AG20443 (cell line): ENCODE measurements at places on chromosomes 16 and 17.
A peak's percentile ranks its signal among the peaks of the same experiment; 100 is the strongest.

- no peak for DNase-seq
Measured at GRCh38 chr17:5127910-5128309, 12.1 kb downstream of the USP6 start.

DNA sequence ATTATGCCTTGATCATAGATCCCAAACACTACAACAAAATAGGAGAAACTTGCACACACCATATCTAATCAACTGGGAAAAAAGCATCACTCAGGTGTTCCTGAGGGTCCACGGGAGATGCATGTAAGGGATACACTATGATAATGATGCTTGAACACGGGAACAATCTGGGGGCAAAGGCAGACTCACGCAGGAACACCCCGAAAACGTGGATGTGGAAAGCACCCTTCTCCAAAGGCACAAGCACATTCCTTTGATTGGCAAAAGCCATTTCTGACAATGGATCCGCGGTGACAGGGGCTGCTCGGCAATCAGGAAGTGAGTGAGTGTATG is 1.3 kb downstream of the ZNF652 start:
- DNase-seq, result no peak

GRCh38 chr17:60743799-60744198 is 66.1 kb downstream of the BCAS3 start:
- DNase-seq, result peak; percentile 27

GRCh38 chr17:27348196-27348595 is 54.3 kb downstream of the WSB1 start:
- DNase-seq, result no peak

GRCh38 chr16:86353948-86354347 is 156.4 kb upstream of the FOXF1 start:
- DNase-seq, result no peak

DNA sequence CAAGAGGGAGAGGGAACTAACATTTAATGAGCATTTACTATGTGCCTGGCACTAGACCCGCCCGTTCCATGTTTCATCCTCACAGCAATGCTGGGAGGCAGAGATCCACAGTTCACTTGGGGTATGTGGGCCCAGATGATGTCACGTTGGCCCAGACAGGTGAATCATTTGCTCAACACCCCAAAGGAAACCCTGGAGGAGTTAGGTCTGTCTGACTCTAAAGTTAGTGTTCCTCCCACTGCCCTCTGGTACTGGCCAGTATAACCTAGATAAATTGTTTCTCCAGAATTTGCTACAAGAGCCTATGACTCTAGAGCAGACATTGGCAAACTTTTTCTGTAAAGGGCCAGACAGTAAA is 164.6 kb downstream of the VPS53 start:
- DNase-seq, result peak; percentile 23

GRCh38 chr17:2935632-2936031 is 127.8 kb downstream of the OR1D5 start:
- no peak for DNase-seq

DNA sequence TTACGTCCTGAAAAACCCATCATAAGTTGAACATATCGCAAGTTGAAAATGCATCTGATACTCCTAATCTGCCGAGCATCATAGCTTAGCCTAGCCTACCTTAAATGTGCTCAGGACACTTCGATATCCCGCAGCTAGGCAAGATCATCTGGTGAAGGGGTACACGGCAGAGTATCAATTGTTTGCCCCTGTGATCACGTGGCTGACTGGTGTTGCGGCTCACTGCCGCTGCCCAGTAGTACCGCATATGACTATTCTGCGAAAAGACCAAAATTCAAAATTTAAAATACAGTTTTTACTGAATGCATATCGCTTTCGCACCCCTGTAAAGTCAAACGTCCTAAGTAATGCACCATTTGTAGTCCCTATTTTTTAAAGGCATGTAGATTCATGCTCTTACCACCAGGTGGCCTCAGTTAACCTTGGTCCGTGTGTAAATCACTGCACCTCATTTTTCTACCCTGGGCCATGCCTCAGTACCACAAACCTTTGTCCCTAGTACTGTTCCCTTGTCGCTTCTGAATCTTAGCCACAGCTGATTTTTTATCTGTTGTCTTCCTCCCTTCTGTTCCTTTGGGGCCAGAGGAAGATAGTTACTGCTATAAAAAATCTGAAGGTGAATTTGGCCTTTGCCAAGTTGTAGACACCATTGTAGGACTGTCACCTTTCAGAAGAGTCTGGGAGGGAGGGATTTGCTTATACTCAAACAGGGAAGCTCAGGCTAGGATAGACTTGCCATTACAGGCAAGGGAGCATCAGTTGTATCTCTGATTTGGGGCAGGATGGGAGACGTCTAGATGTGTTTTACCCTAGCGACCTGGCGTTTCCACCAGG is 34.4 kb downstream of the WWP2 start:
- peak; percentile 79 for DNase-seq

DNA sequence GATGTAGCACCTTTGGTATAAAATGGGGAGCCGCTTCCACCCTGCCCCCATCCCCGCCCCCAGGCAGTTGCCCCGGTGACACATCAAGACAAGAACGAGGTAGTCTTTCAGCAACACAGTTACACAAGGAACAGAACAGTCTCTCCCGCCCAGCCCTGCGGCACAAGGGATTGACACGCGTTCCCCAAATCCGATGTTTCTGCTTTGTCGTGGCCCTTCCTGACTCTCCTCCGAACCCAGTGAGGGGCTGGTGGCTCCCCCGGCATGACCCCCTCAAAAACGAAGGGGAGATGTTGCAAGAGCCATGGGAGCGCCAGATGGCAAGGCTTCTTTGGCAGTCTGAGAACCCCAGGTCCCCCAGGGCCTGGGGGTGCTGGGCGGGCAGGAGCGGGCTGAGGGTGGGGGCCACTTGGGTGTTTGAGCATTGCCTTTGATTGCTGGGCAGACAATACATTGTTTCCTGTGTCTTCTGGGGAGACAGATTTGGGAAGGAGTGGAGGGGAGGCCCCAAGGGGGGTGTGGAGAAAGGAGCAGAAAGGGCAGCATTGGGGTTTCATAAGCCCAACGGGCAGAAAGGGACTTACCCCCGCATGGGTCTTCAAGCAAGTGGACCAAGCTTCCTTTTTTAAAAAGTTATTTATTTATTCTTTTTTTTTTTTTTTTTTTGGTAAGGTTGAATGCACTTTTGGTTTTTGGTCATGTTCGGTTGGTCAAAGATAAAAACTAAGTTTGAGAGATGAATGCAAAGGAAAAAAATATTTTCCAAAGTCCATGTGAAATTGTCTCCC is 16.6 kb downstream of the COL1A1 start:
- DNase-seq, result no peak

DNA sequence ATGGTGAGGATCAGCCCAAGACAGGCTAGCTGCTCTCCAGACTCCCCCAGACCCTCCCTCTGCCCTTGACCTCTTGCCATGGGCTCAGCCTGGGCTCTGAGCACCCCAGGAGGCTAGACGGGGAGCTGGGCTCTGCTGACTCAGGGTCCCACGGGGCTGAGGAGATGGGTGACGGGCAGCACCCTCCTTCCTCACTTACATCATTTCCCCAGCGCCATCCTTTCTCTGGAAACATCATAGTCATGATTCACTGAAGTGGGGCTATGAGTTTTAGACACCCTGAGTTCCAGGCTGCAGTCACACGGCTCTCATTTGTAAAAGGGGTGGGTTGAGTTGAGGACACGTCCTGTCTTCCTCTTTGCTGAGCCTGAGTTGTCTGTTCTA is 3.0 kb upstream of the ITGAX start:
- DNase-seq, result no peak

GRCh38 chr17:76317535-76317934 is 9.5 kb upstream of the QRICH2 start:
- DNase-seq, result no peak

DNA sequence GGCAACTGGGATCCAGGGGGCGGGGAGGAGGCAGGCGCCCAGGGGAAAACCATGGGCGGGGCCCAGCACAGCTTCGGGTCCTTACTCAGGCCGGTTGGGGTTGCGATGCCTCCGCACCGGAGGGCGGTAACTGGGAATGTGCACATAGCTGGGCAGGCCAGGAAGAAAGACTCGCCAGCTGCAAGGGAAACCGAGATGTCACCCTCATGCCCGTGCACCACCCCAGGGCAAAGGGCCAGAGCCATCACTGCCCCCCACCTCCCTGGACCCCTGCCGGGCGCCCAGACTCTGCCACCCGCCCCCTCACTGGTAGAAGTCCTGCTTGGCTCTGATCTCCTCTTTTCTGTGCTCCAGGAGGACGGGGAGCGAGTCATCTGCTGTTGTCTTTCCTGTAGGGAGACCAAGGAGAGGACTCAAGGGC is 6.7 kb downstream of the ALOX12B start:
- DNase-seq, result no peak

GRCh38 chr16:52372313-52372712 is 174.6 kb downstream of the TOX3 start:
- no peak for DNase-seq

GRCh38 chr17:32227910-32228309 is 37.7 kb upstream of the RHBDL3 start:
- no peak for DNase-seq

- DNase-seq, result no peak
Measured at GRCh38 chr16:21233521-21234150, at the start of gene ANKS4B. Gene ANKS4B (plus strand): TSS chr16:21233699. CDS start chr16:21233738, 39 bp downstream.

GRCh38 chr16:57997176-57997527 is 3.3 kb downstream of the ZNF319 start:
- DNase-seq, result no peak

DNA sequence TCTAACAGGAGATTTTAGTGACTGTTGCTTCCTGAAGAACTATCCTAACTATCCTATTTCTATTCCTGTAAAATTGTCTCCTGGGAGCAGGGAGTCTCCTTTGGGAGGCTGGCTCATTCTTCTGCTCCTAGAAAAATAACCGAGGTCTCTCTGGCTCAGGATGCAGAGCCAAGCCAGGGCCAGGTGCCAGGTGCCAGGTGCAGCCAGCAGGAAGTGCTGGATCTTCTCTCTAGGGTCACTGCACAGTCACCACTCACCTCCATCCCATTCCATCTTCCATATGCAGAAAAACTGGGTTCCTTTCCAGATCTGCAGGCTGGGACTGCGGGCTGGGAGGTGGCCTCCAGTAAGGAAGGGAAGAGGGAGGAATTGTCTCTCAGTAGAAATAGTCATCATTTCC is 3.8 kb upstream of the TMC7 start:
- DNase-seq, result no peak

- DNase-seq, result no peak
Measured at GRCh38 chr16:77579351-77579891, 142.9 kb upstream of the NUDT7 start.

- DNase-seq, result peak; percentile 19
Measured at GRCh38 chr16:83068686-83069085, 441.9 kb downstream of the CDH13 start.

- no peak for DNase-seq
Measured at GRCh38 chr16:64437706-64438324, 684.0 kb downstream of the CDH11 start.

- peak; percentile 80 for DNase-seq
Measured at GRCh38 chr16:86942151-86943051, 364.1 kb downstream of the FOXL1 start.

GRCh38 chr16:68503334-68503733 is 35.8 kb upstream of the ZFP90 start:
- peak; percentile 76 for DNase-seq

DNA sequence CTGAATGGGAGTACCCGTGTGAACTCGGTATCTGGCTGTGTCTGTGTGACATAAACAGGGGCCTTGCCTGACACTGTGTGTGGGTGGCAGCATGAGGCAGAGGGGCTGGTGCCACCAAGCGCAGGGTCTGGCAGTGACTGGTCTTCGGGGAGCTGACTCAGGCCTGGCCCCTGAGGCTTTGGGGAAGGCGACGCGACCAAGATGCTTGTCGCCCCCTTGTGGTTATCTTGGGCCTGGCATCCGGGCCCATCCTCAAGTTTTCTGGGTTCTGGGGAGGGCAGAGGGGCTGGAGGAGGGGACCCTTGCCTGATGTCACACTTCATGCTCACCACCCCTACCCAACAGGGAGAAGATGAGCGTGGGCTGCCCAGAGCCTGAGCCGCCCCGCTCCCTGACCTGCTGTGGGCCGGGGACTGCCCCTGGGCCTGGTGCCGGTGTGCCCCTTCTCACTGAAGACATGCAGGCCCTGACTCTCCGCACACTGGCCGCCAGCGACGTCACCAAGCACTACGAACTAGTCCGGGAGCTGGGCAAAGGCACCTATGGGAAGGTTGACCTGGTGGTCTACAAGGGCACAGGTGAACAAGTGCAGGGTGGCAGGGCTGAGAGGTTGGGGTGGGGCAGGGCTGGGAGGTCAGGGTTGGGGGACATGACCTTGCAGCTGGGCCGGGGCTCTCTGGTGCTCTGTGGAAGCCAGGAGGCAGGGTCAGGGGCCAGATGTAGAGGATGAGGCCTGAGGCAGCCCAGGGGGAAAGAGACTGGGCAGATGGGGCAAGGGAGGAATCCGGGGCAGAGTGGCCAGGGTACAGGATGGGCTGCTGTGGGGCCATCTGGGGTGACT is 24.9 kb downstream of the SBK1 start:
- DNase-seq, result peak; percentile 83

- DNase-seq, result no peak
Measured at GRCh38 chr16:24273508-24274182, 17.5 kb downstream of the CACNG3 start.

DNA sequence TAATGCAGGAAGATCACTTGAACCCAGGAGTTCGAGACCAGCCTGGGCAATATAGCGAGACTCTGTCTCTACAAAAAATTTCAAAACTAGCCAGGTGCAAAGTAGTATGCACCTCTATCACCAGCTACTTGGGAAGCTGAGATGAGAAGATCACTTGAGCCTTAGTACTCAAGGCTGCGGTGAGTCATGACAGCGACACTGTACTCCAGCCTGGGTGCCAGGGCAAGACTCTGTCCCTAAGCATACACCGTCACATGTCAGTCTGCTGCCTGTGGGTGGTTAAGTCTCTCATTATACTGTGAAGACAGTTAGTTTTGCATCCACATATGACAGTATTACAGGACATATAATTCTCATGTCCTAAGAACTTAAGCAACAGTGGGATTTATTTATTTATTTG is 21.8 kb downstream of the NMRAL1 start:
- no peak for DNase-seq

DNA sequence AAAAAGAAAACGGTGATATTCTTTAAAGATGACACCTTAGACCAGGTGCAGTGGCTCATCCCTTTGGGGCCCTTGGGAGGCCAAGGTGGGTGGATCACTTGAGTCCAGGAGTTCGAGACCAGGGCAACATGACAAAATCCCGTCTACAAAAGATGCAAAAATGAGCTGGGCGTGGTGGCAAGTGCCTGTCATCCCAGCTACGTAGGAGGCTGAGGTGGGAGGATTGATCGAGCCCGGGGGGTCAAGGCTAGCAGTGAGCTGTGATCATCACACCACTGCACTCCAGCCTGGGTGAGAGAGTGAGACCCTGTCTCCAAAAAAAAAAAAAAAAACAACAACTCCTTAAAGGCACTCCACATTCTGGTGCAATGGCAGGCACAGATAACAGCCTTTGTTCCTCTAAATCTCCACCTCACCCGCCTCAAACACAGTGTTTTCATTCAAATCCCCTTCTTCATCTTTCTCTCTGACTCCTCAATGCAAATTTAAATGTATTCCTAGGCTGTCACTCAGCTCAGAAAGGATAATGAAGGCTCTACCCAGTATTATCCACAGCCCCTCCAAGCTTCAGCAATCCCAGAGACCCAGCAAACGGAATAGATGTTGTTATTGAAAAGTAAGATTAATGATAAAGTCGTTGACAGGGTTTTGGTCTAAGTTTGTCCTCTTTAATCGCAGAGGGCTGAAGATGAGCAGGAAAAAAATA is 56.2 kb upstream of the CACNG5 start:
- DNase-seq, result no peak
